ENCODE measurements at places on chromosomes 1 and 21.
A peak's percentile ranks its signal among the peaks of the same experiment; 100 is the strongest.

GRCh38 chr1:73327180-73327793, 870.7 kb downstream of the LRRIQ3 start:
- no peak for DNase-seq

- DNase-seq, result peak; percentile 78
Observed at GRCh38 chr1:246497331-246497915, 9.7 kb downstream of the SMYD3 start.

GRCh38 chr1:48673332-48674105, 103.2 kb downstream of the BEND5 start:
- DNase-seq, result no peak

DNA sequence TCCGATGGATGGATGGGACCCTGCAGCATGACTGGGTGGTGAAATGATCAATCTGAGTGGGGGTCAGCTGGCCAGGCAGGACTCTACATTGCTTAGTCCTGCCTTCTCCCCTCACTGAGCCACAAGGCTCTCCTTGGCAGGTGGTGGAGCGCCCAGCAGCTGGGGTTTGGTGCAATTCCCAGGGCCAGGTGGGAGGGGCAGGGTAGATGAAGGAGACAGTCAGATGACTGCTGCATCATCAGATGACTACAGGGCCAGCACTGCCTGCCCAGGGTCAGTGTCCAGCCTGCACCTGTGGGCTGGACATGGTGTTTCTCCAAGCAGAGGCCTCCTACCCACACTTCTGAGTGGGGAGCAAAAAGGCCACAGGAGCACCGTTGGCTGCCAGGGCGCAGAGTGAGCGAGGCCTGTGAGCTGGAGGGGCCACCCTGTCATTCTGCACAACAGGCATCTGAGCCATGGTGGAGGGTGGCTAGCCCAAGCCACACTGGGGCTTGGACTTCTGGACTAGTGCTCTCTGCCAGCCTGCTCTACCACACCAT, 103.9 kb upstream of the EDN2 start:
- no peak for DNase-seq

- no peak for DNase-seq
Observed at GRCh38 chr1:197471248-197471985, 203.4 kb downstream of the CRB1 start.

- no peak for DNase-seq
Observed at GRCh38 chr1:170306948-170307347, 161.2 kb downstream of the NTMT2 start.

DNA sequence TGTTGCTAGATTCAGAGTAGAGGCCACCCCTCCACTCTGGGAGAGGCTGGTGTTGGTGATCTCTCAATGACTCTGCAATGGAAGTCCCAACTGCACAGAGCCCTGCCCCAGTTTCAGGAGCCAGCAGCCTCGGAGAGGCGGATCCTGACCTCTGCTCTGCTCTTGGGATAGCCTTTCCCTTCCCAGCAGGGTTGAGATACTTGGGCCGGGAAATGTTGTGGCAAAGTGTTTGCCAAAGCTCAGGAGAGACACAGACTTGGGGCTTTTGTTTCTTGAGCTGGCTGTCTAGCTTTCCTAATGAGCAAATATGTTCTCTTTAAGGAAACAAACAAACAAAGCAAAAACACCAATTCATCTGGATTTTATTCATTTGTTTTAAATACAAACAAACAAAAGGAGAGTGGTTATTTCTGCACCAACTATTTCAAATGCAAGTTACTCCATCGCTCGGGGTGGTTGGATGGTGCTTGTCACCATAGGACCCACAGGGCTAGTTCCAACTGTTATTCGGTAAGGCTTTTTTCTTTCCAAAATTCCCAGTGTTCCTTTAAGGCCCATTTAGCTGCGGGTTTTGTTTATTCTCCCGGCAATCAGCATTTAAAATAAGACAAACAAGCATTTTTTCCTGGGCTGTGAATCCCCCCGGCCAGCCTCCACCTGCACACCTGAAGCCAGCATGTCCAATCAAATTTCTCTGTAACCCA, 193.9 kb upstream of the LMO4 start:
- no peak for DNase-seq

- DNase-seq, result no peak
Observed at GRCh38 chr1:18110598-18110939, 3.0 kb downstream of the IGSF21 start.

GRCh38 chr1:88252745-88253144, 431.3 kb upstream of the PKN2 start:
- no peak for DNase-seq

GRCh38 chr1:2493691-2494322, 17.7 kb downstream of the PLCH2 start:
- no peak for DNase-seq

DNA sequence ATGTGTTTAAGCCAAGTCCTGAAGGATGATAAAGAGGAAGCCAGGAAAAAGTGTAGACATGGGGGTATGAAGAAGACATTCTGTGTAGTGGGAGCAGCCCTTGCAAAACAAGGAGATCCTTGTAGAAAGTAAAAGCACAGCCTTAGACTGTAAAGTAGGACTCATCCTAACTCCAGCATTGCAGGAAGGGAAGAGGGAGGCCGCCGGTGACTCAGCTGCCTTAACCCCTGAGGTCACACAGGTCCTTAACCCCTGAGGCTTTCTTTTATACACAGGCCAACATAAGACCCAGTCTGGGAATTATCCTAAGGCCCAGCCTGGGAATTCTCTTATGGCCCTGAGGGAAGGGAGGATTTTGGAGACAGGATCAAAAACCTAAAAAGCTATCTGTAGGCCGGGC, 18.0 kb downstream of the PGM1 start:
- peak; percentile 64 for DNase-seq

DNA sequence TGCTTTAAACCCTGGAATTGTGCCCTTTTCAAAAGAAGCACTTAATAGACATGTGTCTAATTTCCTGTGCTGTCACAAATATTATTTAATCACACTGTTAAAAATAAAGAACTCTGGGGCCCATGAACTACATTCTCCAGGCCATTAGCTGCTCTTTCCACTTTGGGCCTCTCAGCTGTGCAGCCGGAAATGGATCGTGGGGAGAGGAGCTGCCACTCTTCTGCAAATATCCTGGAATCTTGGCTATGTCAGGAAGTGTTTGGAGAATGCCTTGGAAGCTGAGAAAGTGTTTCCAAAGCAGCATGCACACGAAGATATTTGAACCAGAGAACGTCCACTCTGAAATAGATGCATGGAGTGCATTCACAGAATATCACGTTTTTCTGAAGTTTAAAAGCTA, 27.5 kb upstream of the VPS26C start:
- no peak for DNase-seq

- peak; percentile 19 for DNase-seq
Observed at GRCh38 chr1:165403835-165404482, 41.0 kb downstream of the RXRG start.

GRCh38 chr1:33119532-33120217, 38.7 kb downstream of the AZIN2 start:
- DNase-seq, result no peak

DNA sequence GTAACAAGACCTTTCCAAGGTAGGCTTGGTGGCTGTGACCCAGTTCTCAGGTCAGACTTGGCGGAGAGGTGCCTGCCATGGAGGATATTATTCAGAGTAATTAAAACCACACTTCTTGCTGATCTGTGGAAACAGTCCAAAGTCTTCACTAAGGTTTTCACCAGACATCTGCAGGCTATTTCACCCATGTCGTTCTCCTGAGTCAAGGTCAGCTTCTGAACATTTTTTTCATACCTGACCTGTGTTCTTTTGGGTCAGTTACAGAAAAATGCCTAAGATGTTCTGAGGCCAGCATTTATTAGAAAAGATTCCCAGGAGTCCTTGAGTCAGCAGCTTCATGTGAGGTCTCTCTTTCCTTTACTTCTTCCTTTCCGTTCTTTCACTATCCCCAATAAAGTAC, 54.9 kb downstream of the RGL1 start:
- DNase-seq, result peak; percentile 70

DNA sequence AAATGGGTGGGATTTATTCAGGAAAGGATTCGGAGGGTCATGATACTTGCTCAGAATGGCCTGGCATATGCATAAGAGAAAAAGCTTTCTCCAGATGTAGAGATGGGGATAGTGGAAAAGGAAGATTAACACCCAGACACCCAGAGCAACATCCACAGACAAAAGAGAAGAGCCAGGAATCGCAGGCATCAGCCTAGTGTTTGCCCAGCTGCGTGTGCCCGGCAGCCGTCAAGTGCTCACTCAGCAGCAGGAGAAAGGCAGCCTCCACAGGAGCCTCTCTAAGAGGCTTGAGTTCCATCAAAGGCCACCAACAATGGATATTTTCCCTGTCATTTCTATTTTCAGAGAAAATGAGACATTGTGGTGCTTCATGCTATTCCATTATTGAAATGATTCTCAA, 54.7 kb downstream of the NTPCR start:
- no peak for DNase-seq

- DNase-seq, result peak; percentile 23
Observed at GRCh38 chr1:221336126-221336525, 405.8 kb downstream of the DUSP10 start.

DNA sequence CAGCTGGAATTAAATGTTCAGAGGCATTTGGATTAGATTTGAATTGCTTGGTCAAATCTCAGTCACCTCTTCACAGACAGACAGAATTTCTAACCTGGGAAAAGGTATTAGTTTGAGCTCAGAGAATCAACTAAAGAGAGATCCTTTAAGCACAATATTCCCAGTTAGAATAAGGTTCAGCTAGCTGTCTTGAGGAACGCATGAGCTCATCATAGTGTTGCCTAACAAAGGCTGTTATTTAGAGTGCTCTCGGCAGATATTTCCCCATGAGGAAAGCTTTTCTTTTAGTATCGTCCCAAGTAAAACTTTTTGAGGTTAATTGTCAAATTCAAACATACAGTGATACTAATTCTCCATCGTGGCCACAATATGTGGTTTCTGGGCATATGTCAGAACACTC, 269.9 kb downstream of the HLX start:
- DNase-seq, result no peak

- DNase-seq, result no peak
Observed at GRCh38 chr1:165565751-165566490, 22.1 kb downstream of the LRRC52 start.

DNA sequence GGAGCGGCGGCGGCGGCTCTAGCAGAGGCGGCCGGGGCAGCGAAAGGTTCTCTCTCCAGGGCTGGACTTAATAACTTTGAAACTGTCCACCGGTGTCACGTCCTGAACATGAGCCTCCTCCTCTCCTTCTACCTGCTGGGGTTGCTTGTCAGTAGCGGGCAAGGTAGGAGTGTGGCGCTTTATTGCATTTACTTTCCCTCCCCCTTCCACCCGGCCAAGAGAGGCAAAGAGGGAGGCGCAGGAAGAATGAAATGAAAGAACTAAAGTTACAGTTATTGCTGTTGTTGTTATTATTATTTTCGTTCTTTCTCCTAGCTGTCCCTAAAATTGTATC, 214 bp downstream of the NCAM2 start:
- DNase-seq, result no peak

GRCh38 chr1:26853156-26853555, 9.8 kb upstream of the SFN start:
- DNase-seq, result peak; percentile 75

- peak; percentile 25 for DNase-seq
Observed at GRCh38 chr1:245704765-245705164, 550.0 kb downstream of the KIF26B start.
